ENCODE measurements at places on chromosomes 6 and 20.

- DNase-seq = no peak
These were observed 63.5 kb upstream of the L3MBTL3 start for GRCh38 chr6:129954749-129955431.

- no peak for DNase-seq
These were observed at the start of gene CST9 for GRCh38 chr20:23605867-23606651. Gene CST9, minus strand, starts transcription at chr20:23605917. Its CDS starts 53 bp downstream, at chr20:23605864.

GRCh38 chr6:137734875-137735182 lies 132.2 kb upstream of the TNFAIP3 start:
- DNase-seq = no peak

- DNase-seq = no peak
These were observed 195.7 kb downstream of the TASP1 start for GRCh38 chr20:13442986-13443385.

GRCh38 chr20:56428410-56428809 lies 16.4 kb downstream of the CASS4 start:
- no peak for DNase-seq

DNA sequence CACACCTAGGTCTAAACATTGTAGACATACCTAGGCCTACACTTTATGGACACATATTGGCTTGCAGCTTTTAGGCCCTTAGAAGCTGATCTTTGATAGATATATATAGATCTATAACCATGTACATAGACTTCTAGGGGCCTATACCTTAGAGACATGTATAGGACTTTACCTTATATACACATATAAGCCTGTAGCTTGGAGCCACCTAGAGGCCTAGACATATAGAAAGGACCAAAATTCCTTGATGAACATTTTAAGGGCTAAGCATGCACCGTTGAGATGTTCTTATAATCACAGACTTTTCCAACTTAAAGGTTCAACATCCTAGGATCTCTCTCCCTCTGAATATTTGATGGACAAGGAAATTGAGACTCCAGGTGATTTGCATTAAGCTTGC lies 371.7 kb upstream of the SASH1 start:
- no peak for DNase-seq

- DNase-seq = no peak
These were observed 16.8 kb upstream of the SNRPB2 start for GRCh38 chr20:16713066-16713465.

GRCh38 chr6:11645016-11645415 lies 107.5 kb downstream of the TMEM170B start:
- no peak for DNase-seq

DNA sequence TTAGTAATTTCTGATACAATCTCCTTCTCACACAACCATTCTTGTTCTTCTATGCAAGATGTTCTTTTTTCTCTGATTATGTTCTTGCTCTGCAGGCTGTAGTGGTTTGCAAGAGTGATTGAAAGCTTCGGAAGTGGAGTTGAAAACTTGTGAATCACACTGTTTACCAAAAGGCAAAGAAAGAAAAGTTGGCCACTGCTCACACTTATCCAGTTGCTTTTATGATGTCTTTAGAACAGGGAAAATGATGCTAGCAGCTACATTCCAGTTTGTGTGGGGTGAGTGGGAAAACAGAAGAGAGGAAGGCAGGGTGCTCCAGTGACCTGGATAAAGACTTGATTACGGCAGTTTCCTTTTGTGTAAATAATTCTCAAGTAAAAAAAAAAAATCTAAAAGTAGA lies 583.3 kb downstream of the TENT5A start:
- no peak for DNase-seq

- DNase-seq = no peak
These were observed 157.9 kb downstream of the SLC24A3 start for GRCh38 chr20:19370076-19371075.

GRCh38 chr6:47414423-47415167 lies 63.0 kb upstream of the CD2AP start:
- no peak for DNase-seq

GRCh38 chr6:47132724-47133123 lies 90.6 kb upstream of the ADGRF1 start:
- DNase-seq = no peak

DNA sequence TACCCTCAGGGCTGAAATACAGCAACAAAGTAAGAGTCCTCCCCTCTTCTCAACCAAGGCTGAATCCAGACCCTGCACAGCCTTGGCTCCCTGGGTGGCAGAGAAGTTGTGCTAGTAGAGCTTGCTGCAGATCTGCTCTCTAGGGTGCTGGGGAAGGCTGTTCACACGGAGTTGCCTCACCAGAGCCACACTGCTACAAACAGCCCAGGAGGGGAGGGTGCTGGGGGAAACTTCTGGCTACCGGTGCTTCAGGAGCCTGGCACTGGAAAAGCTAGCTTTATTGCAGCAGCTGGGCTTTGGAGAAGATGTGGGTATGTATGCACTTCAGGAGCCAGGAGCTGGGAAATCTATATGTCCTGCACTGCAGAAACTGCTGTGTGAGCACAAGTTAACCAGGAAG lies 37.6 kb upstream of the SUPT3H start:
- DNase-seq = no peak

- DNase-seq = no peak
These were observed 165.4 kb upstream of the CHD6 start for GRCh38 chr20:41783423-41784208.

- no peak for DNase-seq
These were observed 8.7 kb upstream of the SALL4 start for GRCh38 chr20:51811042-51811355.

- no peak for DNase-seq
These were observed 94.4 kb downstream of the CD83 start for GRCh38 chr6:14212020-14212419.

GRCh38 chr6:43945768-43946080 lies 175.7 kb downstream of the VEGFA start:
- DNase-seq = no peak

DNA sequence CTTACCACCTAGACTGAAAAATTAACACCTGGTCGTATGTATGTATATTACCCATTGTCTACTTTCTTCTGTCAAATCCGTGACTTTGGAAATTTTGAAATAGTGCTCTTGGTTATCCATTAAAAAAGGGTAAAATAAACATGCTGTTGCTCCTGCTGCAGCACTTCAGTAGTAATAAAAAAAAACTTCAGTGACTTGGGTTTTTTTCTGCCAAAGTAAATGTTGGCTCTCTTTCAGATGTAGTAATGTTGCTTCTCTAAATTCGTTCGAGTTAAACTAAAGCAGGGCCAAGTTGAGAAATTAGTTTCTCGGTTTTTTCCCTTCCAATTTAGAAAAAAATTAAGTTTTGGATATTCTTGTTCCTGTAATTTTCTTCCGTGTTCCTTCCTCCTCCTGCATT lies 34.2 kb downstream of the JARID2 start:
- DNase-seq = no peak

- no peak for DNase-seq
These were observed 131.5 kb upstream of the RALGAPA2 start for GRCh38 chr20:20843982-20844381.

- no peak for DNase-seq
These were observed 35.1 kb upstream of the ANKEF1 start for GRCh38 chr20:9999645-10000044.

DNA sequence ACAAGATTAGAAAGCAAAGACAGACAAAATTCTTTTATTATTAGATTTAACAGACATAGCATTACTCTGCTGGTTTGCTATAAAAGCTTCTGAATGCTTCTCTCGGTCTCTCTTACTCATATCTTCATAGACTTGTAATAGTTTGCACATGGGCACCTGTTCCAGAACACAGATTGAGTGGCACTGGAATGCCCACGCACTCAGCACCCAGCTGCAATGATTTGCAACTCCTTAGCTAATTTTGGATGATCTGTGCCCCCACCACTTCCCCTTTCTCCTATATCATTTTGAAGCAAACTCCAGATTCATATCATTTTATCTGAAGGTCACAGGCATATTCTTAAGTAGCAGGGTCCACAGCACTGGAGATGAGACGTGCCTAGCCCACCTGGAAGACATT lies 148.8 kb downstream of the CFAP61 start:
- DNase-seq = no peak

GRCh38 chr20:10671919-10672623 lies 1.7 kb downstream of the JAG1 start:
- no peak for DNase-seq

DNA sequence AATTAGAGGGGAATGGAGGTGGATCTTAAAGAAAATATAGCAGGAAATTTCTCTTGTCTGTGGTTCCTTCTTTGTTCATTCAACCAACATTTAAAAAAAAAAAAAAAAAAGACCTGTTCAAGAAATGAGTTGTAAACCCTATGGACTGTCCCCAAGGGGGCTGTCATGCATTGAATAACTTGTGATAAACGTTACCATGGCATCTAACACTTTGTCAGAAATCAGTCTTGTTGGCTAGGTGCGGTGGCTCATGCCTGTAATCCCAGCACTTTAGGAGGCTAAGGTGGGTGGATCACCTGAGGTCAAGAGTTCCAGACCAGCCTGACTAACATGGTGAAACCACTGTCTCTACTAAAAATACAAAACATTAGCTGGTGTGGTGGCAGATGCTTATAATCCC lies 381.7 kb downstream of the BCKDHB start:
- no peak for DNase-seq

DNA sequence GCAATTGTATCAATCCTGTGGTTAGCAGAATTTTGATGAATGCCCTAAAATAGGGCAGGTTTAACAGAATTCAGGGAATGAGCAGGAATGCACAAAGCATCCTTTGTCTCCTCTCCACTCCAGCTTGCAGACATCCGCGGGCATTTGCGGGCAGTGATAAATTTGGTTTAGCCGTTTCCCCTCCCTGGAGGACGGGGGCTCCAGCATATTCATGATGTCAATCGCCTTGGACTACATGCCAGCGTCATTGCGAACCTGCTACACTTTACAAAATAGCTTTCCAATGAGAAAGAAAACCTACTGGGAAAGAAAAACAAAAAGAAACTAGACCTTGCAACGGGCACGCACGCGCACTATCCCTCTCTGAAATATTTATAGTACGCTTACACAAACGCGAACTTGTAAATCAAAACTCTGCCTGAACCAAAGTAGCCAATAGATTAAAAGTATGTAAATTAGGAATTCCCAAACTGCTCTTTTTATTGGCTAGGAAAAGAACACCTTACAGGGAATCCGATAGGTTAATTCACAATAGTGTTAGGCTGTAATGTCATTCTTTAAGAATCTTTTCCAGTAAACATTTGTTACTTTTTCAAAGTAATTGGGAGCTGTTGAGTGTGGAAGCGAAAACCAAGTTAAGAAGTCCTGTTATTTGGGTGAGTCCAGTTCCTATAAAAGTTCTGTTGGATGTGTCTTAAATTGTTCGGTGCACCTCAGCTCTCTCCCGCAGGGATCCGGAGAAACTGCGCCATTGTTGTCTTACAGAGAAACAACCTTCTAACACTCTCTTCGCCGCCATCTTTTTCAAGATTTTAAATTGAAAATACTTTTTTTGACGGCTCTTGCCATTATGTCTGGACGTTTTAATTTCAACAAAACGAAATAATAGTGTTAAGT lies 136.7 kb downstream of the HFE start:
- peak; percentile 90 for DNase-seq

DNA sequence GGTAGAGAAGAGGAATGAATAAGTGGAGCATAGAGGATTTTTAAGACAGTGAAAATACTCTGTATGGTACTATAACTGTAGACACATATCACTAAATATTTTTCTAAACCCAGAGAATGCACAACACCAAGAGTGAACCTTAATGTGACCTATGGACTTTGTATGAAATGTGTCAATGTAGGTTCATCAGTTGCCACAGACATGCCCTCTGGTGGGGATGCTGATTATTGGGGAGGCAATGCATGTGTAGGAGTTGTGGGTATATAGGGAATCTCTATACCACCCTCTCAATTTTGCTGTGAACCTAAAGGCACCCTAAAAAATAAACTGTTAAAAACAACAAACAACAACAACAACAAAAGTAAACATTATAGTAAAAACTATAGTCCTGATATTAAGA lies 293.7 kb downstream of the RNF144B start:
- no peak for DNase-seq

DNA sequence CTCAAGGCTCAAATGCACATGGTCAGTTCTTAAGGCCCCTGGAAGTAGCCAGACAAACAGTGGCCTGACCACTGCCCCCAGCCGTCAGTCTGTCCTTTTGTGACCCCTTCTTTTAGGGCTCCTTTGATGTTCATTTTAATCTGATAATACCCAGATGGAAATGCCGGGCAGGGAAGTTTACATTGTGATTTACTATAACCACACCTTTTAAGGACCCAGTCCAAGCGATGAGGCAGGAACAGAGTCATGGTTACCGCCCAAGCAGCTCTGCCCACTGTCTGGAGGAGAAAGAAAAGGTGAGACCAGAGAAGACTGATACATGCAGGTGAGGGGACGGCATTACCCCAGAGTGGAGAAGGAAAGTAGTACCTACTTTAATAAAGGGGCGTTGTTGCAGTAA lies 110.6 kb downstream of the PLEKHG1 start:
- no peak for DNase-seq

DNA sequence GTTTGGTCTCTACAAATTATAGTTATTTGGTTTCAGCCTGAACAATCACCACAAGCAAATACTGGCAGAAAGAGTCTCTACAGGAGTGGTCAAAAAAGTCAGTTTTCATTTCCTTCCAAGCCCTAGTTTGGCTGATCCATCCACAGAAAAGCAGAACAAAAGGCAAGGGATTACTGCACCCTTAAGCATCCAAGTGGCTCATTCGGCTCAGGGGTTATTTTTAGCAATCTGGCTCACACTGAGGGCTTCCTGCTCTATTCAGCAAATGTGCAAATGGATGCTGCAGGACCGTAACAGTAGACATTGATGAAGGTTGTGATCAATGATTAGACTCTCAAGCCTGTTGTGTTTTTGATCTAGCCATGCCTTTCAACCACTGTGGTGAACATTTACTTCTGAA lies 62.2 kb upstream of the FABP7 start:
- no peak for DNase-seq

DNA sequence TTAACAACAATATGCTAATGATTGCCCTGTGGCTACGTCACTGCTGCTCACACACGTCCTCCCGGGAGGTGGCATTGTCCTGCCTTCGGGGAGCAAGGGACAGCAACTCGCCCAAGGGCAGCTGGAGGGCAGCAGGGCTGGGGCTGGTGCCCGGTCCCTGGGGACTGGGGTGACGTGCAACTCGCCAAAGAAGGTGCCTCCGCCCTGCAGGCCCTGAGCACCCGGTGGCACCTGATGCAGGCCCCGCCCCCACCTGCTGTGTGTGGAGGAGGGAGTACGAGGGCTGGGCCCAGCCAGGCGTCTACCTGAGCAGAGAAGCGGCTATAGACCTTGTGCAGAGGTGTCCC lies 64.8 kb upstream of the SLCO4A1 start:
- no peak for DNase-seq

GRCh38 chr6:52724406-52725121 lies 38.7 kb downstream of the GSTA2 start:
- no peak for DNase-seq

- no peak for DNase-seq
These were observed 134.2 kb upstream of the IFNGR1 start for GRCh38 chr6:137353346-137353745.

GRCh38 chr20:1381753-1382591 lies 10.9 kb downstream of the FKBP1A start:
- no peak for DNase-seq

DNA sequence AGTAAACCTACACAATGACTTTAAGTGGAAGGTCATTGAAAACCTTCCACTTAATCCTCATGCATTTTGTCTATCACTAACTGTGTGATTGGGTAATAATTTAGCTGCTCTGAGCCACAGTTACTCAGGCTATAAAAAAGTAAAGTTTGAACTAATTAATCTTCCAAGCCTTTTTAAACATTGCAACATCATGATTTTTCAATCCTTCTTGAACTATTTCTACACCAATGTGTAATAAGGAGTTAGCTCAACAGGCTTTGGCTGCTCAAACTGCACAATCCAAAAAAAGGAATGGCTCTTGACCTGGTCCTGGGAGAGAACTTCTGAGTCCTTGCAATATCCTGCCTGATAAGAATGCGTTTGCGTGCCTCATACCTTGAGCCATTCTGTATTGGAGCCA lies 34.8 kb upstream of the FILIP1 start:
- no peak for DNase-seq
